GM23338 (cell line): ENCODE measurements at places on chromosomes 11 and 22.

GRCh38 chr11:69467196-69467595 is 14.3 kb upstream of the LINC01488 start:
- DNase-seq = no peak

DNA sequence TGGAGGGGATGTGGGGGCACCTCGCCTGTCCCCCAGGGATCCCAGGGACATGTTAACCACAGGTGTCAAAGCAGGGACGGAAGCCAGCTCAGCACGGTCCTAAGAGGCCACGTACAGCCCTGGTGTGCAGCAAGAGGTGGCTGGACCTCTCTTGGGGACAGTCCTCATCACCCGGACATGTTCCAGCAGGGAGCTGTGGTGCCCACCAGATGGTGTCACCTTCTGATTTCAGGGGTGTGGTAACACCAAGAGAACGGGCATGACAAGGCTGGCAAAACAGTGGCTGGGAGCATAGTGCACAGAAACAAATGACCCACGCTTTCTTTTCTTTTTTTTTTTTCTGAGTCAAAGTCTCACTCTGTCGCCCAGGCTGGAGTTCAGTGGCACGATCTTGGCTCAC is 25.6 kb upstream of the COMT start:
- DNase-seq = no peak

DNA sequence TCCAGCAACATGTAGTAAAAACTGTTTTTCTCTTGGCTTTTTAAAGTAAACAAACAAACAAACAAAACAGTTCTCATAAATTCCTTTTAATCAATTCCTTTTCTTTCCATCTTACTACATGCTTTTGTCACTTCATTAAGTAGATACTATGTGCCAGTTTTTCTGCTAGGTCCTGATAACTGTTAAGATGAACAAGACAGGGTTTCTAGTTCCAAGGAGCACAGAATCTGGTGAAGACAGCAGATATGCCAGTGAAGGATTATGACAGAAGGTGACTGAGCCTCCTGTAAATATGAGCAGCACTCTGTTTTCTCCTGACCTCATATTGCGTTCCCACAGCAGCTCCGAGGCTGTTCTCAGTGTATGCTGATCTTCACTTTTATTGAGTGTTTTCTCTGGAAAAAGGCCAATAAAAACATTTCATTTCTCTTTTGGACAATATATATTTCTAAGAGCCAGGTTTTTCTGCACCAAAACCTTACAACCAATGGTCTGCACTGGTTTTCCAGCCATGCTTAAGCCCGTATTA is 45.8 kb downstream of the HEPHL1 start:
- no peak for DNase-seq

GRCh38 chr11:83174008-83174407 is 17.1 kb downstream of the PCF11 start:
- DNase-seq = no peak
